ENCODE measurements at places on chromosomes 3 and 15.

GRCh38 chr15:99424978-99425656, 140.7 kb upstream of the MEF2A start:
- DNase-seq, result peak; percentile 75

- DNase-seq, result no peak
These were observed 49.4 kb downstream of the EXOG start for GRCh38 chr3:38545550-38545949.

DNA sequence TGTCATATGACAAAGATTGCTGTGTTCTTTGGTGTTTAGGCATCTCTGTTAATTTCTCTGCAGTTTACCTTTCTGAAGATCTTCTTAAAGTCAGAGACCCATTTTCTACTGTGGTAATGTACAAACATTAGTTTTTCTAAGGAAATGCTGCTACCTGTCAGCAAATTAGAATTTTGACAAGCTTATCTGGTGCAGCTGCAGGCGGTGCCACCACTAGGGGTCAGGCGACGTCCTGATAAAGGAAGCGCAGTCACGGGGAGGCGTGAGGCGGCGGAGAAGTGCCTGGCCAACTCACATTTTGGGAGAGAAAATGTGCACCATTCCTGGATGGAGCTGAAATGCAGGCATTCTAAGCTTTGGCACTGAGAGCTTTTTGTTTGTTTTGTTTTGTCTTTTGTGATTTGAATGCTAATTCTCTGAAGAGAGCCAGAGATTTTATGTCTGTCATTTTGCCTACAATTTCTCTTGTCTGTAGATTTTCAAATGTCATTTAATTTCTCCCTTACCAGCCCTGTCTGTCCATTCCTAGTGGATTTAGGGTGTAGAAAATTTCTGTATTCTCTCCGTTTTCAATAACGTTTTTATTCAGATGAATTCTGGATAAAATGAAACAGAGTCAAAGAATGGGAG, 24.9 kb upstream of the SIAH2 start:
- DNase-seq, result peak; percentile 88

DNA sequence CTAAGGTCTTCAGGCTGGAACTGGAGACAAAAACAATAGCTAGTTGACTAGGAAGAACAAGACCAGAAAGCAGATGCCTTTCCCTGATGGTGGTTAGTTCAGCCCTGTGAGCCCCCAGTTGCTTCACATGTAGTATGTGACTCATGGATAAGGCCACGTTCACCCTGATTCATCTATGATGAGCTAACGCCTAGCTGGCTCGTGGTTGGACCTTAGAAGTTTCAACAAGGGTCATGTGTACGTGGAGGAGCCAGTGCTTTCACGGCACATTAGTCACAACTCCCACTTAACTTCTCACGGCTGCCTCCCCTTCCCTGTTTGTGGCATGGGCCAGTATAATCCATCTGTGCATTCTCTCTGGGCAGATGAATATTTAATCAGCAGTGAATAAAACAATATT, 20.6 kb downstream of the COL8A1 start:
- peak; percentile 14 for DNase-seq

DNA sequence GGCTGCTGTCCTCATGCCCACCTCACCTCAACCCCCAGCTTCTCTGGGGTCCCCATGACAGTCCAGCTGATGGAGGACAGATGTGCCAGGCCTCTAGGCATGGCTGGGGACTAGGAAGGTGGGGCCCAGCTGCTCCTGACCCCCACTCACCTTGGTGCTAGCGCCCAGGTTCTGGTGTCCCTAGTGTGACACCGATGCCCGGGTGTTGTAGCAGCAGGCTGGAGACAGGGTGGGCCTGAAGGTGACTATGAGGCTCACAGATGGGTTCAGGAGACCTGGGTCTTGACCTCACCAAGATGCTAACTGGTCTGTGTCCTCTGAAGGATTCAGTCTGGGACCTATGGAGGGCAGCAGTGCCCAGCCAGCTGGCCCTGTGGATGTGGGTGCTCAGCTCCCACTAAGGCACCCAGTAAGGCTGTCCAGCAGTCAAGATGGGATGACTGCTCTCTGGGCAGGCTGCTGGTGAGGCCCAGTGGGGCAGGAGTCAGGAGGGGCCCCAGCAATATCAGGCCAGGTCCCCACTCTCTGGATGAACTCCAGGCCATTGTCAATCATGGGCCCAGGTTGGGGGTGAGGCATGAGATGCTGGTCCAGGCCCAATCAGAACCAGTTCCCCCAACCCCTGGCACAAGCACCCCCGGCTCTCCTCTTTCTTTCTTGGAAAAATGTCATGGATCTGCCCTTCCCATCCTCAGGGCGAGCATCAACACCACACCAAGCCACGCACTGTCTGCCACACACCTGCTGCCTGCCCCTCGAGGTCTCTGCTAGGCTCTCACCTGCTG, 33.0 kb downstream of the ALDH1L1 start:
- DNase-seq, result no peak

GRCh38 chr3:58135712-58136543, 74.8 kb downstream of the DNASE1L3 start:
- no peak for DNase-seq

- DNase-seq, result no peak
These were observed 210.5 kb downstream of the DTWD1 start for GRCh38 chr15:49831206-49831965.

- no peak for DNase-seq
These were observed 180.2 kb upstream of the CBLB start for GRCh38 chr3:106048946-106049481.

DNA sequence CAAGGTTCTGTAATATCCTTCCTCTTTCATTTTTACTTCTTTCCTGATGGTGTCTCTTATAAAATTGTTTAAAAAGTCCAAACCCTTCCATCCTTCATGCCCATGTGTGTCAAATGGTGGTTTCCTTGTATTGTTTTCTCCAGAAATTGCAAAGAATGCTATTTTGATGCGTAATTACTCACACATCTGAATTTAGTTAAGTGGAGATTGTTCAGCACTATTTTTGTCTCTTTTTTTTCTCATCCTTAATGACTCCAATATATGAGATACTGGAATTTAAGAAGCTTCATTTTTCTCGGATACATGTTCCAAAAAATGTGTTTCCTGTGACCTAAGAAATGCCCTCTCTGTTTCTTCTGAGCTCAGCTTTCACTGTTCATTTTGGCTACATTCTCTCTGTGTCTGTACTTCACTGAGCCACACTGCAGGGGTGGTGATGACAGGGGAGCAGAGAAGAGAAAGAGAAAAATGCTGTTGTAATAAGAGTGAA, 799.8 kb downstream of the DIPK2A start:
- DNase-seq, result no peak

DNA sequence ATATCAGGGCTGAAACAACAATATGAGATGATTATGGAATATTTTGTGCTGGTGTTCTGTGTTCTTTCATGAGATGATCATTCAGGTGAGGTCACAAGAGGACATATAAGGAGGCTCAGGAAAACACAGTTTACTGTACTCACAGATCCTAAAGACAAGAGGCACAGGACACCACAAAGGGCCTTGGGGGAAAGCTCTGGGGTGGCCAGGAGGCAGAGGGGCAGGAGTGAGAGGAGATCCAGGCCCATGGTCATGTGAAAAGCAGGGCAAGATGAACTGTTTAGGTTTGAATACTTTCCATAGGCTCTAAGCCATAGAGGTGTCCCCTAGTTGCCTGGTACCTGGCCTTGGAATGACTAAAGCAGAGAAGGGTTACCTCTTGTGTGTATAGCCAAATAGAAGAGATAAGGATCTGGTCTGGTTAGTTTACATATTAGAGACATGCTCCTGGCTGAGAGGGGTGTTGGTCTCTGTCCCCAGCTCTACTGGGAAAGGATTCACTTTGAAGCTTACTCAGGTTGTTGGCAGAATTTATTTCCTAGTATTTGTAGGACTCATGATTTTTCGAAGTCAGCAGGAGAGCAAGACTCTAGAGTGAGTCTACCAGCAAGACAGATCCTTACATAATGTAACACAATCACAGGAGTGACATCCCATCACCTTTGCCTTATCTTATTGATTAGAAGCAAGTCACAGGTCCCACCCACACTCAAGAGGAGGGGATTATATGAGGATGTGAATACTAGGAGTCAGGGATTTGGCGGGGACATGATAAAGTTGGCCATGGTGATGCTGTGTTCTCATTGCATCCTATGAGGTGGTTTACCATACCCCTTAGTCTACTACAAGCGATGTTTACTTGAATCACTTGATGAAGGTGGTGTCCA, 11.3 kb upstream of the TM4SF1 start:
- DNase-seq, result no peak

DNA sequence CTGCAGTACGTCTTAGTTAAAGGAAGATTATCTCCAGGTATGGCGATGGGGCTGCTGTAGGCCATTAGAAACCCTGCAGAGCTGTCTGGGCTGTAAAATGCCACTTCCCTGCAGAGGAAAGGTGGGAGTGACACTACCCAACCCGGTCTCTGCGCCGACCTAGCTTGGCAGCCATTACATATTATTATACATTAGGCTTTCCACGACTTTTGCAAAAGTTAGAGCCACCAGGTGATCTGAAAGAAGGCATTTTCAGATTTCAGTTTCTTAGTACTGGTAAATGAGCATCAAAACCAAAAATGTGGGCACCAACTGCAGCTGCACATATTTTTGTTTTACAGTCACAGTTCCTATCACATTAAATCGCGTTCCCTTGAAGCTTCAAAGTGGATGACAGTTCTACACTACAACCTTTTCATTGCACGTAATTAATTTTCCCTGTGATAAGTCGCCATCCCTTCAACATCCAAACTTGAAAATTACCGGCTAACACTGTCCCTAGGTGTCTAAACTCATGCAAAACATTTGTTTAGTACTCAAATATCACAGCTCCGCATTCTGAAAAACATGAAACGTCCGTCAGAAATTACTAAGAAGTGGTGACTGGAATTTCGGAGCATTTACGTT, 81.4 kb upstream of the CHD2 start:
- no peak for DNase-seq

DNA sequence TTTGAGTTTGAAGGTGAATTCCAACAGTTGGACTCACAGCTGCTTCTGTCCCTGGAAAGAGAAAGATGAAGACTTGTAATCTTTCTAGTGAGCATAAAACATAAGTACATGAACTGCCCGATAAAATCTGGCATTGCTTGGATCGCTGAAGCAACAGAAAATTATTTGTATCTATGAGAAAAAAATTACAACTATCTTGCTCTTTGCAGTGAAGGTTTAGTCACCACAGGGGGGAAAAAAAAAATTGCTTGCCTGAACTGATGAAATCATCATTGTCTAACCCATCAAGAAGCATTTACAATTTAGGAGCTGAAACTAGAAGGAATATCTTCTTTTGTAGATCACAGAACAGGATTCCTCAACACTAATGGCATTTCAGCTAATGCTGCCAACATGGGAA, 20.0 kb downstream of the TMEM207 start:
- DNase-seq, result no peak

- DNase-seq, result no peak
These were observed 46.8 kb upstream of the ZCWPW2 start for GRCh38 chr3:28301688-28302087.

GRCh38 chr3:48301800-48302166, 31.7 kb downstream of the SPINK8 start:
- no peak for DNase-seq

DNA sequence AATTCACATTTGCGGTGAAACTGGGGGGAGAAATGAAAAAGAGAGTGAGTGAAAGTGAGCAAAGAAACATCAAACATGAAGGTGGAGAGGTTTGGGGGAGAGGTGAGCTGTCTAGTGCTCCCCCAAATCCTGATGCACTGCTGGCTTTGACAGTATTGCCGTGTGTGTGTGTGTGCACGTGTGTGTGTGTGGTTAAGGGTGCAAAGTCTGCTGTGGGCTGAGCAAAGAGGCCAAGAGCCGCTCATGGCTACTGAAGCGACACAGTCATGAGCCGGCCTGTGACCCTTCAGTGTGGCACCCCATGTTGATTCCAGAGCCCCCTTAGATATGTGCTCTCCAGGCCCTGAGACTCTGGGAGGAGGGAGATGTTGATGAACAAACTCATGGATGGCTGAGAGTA, 94.3 kb downstream of the DGKG start:
- no peak for DNase-seq

- no peak for DNase-seq
These were observed 60.3 kb downstream of the MAP6D1 start for GRCh38 chr3:183764847-183765731.

DNA sequence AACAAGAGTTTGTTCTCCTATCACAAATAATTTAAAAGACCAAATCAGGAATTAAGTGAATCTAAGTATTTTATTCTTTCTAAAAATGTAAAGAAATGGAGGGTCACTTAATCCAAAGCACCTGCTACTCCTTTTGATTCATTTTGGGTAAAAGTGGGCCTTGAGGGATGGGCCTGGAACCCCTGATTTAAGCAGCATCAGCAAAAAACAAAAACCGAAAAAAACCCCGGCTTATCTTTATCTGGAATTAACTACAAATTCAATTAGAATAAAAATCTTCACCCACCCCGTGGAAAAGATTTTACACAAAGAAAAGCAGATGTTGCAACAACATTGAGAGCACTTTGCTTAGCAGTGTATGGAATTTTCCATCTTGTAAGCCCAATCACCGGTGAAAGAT, 1018.2 kb downstream of the MCTP2 start:
- no peak for DNase-seq

- no peak for DNase-seq
These were observed 117.2 kb downstream of the OXSM start for GRCh38 chr3:25907081-25907480.

- no peak for DNase-seq
These were observed 161.6 kb downstream of the TCF12 start for GRCh38 chr15:57079931-57080620.

All from activated T-cell treated with anti-CD3 and anti-CD28 coated beads, Interleukin-2, amount 50 U/mL, for 72 hours (primary cell).